ENCODE measurements at places on chromosomes 4 and X.

- DNase-seq = no peak
Measured at GRCh38 chr4:125985856-125986255, 671.1 kb downstream of the FAT4 start.

DNA sequence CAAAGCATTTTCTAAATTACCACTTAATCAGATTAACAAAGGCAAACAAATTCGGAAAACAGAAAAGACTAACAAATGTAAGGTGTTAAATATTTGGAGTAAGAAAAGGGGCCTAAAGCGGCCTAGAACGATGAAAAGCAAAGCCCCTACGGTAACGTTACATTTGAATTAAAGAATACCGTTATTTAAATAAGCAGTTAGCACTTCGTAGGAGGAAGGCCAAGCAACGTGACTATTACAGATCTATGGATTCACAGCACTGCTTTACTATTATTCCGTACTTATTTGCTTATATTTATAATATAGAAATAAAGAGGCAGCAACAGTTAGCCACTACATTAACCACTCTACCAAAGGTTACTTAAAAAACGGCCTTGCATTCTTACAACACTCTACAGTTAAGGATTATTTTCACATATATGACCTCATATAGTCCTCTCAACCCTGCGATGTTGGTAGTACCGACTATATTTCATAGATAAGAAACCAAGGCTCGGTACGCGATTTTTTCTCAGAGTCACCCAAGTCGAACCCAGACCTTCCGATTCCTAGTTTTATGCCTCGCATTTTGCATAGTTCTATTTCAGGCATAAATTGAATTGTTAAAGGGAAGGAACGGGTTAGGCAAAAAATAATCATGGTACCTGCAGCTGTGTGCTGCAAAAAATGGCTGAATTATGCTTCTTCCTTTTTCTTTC, 2.9 kb downstream of the KLHL15 start:
- no peak for DNase-seq

GRCh38 chr4:106486533-106486932, 118.0 kb upstream of the GIMD1 start:
- no peak for DNase-seq

DNA sequence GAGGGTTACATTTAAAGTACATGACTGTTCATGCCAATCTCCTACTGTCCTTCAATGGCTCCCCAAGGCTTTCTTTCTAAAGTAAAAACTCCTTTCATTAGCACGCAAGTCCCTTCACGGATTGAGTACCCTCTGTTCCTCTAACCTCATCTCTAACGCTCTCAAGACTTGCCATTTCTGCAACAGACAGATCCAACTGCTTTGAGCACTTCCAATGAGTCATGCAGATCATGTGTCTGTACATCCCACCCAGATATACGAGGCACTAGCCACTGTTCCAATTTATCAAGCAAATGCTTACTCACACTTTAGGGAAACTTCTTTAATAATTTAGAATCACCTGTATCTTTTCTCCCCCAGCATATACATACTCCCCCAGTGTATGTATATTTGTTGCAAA, 332.5 kb upstream of the ZFP42 start:
- no peak for DNase-seq

- DNase-seq = no peak
Measured at GRCh38 chr4:87461281-87461700, 38.9 kb downstream of the NUDT9 start.

Data from D721Med (cell line).